ENCODE measurements at places on chromosomes 16 and 17.

GRCh38 chr17:5203908-5204294, 12.2 kb upstream of the ZNF594 start:
- DNase-seq, result no peak

- no peak for DNase-seq
These were observed 14.4 kb downstream of the CBFA2T3 start for GRCh38 chr16:88962478-88963152.

GRCh38 chr17:73151916-73152632, 12.7 kb upstream of the SSTR2 start:
- DNase-seq, result no peak

- no peak for DNase-seq
These were observed 615.7 kb upstream of the SALL1 start for GRCh38 chr16:51766739-51767138.

- peak; percentile 45 for DNase-seq
These were observed 9.9 kb downstream of the KRTAP9-1 start for GRCh38 chr17:41199421-41200078.

DNA sequence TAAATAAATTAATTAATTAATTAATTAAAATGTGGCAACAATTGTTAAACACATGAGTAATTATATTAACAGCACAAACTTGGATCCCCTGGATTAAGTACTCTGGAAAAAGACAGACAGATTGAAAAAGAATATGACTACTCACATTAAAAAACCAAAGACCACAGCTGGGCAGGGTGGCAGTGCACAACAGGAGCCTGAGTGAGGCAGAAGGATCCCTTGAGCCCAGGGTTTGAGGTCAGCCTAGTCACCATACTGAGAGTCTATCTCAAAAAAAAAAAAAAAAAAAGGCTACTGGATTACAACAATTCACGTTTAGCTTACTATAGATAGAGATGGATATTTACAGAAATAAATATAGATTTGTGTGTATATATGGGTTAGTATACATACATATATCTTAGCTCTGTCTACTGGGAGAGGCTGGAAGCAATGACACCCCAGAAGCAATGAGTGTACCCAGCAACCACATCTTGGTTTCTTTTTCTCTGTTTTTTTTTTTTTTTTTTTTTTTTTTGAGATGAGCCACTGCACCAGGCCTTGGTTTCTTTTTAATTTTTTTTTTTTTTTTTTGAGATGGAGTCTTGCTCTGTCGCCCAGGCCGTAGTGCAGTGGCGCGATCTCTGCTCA, 10.6 kb upstream of the SUZ12 start:
- no peak for DNase-seq

- DNase-seq, result no peak
These were observed 305.7 kb upstream of the ASIC2 start for GRCh38 chr17:33598797-33599196.

DNA sequence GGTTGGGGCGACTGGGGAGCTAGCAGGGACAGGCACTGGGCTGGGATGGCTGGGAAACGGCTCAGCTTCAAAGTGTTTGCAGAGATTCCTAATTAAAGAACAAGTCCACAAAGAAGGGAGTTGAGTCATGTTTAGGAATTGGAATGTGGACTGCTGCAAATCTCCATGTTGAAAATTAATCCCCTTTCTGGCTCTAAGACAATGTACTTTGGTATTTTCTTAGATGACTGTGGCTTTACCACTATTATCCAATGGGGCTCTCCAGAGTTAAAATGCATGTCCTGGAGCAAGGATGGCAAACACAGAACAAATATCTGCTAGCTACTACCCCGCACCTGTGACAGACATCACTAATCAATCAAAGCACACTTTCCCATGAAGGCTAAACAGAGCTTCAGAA, 22.2 kb upstream of the WSCD1 start:
- no peak for DNase-seq

- DNase-seq, result peak; percentile 96
These were observed at the start of gene GSPT1 for GRCh38 chr16:11915644-11916523. TSS of gene GSPT1 (minus strand) at chr16:11915956. CDS start at chr16:11915720, 236 bp downstream.

- DNase-seq, result no peak
These were observed 486.5 kb downstream of the CDH13 start for GRCh38 chr16:83113317-83113716.

GRCh38 chr16:49987381-49987780, 37.6 kb upstream of the CNEP1R1 start:
- no peak for DNase-seq

GRCh38 chr17:44901411-44901921, 2.2 kb upstream of the EFTUD2 start:
- no peak for DNase-seq

- DNase-seq, result no peak
These were observed 10.9 kb downstream of the DYNLL2 start for GRCh38 chr17:58094118-58094517.

GRCh38 chr16:2716948-2717347, 3.1 kb downstream of the PRSS27 start:
- no peak for DNase-seq

DNA sequence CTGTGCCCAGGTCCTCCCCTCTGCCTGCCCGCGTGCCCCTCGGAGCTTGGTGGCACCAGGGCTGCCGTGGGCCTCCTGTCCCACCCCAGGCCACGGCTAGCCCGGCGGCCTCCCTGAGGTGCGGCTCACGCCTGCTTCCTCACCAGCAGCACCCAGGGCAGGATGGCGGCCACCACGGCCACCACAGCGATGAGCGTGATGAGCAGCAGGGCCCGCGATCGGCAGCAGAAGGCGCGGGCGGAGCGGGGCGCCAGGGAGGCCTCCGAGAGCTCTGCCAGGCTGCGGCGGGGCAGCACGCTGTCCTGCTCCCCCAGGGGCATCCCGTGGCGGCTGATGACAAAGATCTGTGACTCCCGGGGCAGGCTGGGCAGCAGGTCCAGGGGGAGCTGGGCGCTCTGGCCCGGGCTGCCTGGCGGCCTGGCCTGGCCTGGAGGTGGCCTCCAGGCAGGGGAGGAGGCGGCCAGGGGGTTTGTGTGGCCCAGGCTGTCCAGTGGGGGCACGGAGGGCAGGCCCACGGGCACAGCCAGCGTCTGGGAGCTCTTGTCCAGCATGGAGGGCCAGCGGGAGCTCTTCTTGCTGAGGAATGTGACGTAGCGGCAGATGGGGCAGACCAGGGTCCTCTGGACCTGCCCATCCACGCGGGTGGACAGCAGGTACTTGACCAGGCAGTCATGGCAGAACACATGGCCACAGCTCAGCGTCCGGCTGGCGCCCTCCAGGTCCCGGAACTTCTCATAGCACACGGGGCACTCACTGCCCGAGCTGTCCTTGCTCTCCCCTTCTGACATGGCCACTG, 4.8 kb downstream of the RNF222 start:
- DNase-seq, result no peak

DNA sequence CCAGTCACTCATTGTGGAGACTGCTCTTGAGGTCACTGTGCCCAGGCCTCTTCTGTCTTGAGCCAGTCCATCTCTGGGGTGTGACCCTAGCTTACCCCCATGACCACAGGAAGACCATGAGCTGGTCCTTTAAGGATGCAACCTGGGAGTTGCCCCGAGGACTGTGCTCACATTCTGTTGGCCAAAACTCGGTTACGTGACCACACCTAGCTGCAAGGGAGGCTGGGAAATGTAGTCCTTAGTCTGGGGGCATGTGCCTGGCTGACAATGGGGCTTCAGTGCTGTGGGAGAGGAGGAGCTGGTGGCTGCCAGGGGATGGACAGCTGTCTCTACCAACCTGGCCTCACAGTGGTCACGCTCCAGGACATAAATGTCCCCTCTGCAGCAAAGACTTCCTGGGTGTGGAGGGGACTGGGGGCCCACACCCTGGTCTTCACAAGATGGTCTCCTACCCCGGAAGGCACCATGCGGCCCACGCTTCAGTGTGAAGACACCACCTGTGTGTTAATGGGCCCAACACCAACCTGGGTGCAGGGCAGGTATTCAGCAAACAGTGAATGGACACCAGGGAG, 55.4 kb downstream of the JPH3 start:
- no peak for DNase-seq

- no peak for DNase-seq
These were observed 141.2 kb downstream of the SEC14L1 start for GRCh38 chr17:77281904-77282367.

- no peak for DNase-seq
These were observed 53.9 kb upstream of the IRX3 start for GRCh38 chr16:54340531-54340930.

DNA sequence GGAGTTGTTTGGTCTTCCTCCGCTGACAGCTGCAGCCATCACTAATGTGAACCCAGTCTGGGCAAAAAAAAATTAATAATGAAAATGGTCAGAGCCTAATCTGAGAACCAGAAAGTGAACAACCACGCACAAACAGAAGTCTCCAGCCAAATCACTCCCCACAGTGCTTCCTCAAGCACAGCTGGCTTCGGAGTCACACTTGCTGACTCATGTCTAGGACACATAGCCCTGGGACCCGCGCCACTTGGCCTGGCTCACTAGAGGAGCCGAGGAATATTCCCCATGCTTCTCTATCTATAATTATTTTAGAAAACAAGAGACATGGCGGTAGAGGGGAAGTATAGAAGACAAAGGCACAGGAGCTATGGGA, 109.1 kb downstream of the ZFHX3 start:
- peak; percentile 78 for DNase-seq

GRCh38 chr17:5123343-5124124, 7.7 kb downstream of the USP6 start:
- DNase-seq, result no peak

DNA sequence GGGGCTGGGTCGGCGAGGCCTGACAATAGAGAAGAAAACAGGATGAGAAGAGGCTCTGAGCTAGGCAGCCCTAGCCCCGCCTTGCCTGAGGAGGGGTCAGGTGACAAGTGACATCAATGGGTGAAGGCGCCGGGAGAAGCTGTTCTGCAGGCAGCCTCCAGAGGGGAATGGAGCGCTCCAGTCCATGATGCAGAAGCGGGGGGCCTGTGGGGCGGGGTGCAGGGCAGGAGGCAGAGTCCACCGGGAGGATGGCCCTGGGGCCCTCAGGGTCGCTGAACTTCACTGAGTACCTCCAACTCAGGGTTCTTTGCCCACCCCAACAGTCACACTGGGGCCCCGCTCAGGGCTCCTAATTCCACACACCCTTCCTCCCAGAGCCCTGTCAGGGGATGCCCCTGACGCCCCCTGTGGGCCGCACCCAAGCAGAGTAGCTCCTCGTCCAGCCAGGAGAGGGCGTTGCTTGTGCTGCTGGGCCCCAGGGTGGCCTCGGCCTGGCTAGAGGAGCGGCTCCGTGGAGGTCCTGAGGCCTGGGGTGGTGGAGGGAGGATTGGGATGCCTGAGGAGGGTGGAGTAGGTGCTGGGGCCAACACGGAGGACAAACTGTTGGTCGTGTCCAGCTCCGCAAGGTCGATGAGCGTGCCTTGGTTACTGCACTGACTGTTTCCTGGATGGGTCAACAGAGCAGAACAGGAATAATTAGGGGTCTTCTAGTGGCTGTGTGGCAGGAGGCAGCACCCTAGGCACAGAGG, 20.8 kb downstream of the GGA3 start:
- no peak for DNase-seq

GRCh38 chr17:31750578-31750977, 108.5 kb downstream of the COPRS start:
- no peak for DNase-seq

DNA sequence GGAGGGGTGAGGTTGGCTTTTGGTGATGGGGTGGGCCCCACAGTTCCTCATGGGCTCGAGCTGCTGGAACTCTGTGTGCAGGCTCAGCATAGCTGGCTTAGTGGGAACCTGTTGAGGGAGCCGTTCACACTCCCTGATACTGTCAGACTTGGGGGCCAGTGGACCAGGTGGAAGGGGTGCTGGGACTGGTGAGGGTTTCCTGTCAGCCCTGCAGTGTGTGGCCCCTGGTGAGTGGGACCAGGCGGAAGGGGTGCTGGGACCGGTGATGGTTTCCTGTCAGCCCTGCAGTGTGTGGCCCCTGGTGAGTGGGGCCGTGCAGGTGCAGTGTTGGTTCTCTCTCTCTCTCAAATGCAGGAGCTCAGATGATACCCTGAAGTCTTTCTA, 45.1 kb upstream of the ZNF750 start:
- no peak for DNase-seq

- no peak for DNase-seq
These were observed 32.1 kb downstream of the CDK5RAP3 start for GRCh38 chr17:48002916-48003416.

DNA sequence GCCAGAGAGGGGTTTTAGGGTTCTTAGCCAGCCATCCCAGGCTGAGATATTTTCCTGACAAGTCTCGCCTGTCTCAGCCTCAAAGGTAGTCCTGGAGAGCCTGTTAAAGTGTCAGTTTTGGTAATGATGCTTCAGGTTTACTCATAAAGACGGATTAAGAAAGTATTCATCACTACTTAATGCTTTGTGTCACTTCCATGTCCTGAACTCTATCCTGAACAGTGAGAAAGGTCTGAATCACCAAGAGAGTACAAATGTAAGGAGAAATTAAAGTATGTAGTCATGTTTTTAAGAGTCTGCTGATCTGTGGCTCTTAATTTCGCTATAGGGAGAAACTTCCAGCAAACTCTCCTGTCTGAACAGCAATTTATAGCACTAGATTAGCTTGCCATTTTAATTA, 14.0 kb downstream of the RPGRIP1L start:
- no peak for DNase-seq

GRCh38 chr17:47262586-47262985, 9.0 kb downstream of the ITGB3 start:
- DNase-seq, result no peak

- no peak for DNase-seq
These were observed 51.8 kb upstream of the JPH3 start for GRCh38 chr16:87550495-87550961.

All from LNCaP clone FGC (cell line).